Kidney epithelial cell (primary cell): ENCODE measurements at places on chromosomes 5 and 9. TPM values are rescaled to one million over a fixed set of nuclear protein-coding genes. Genes with fewer than 3 reads are reported as not detected.

DNA sequence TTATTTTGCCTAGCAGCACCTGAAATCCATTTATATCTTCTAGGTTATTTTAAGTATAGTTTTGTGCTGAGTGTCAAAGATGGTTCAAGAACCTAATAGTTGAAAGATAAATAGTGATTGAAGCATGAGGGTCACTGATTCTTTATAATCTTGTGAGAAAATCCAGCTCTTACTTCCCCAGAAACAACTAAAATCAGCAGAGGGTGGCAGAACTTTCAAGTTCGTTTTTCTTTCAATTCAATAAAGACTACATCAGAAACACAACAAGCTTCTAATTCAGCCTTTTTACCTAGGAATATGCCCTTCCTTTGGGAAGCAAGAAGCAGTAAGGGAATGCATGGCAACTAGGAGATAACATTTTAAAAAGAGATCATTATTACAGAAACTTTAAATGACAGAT lies 202.6 kb downstream of the KIAA0825 start:
- no peak for DNase-seq

The NME5 gene
- 4.6 and 7.9 TPM in 2 replicates for total RNA-seq

The PPIC gene
- 26.8 and 37.4 TPM in 2 replicates for total RNA-seq

GRCh38 chr5:170383227-170383626 lies 5.9 kb downstream of the KCNMB1 start:
- DNase-seq, result no peak

- no peak for DNase-seq
These were observed 147.2 kb downstream of the PCSK1 start for GRCh38 chr5:96285823-96286222.

DNA sequence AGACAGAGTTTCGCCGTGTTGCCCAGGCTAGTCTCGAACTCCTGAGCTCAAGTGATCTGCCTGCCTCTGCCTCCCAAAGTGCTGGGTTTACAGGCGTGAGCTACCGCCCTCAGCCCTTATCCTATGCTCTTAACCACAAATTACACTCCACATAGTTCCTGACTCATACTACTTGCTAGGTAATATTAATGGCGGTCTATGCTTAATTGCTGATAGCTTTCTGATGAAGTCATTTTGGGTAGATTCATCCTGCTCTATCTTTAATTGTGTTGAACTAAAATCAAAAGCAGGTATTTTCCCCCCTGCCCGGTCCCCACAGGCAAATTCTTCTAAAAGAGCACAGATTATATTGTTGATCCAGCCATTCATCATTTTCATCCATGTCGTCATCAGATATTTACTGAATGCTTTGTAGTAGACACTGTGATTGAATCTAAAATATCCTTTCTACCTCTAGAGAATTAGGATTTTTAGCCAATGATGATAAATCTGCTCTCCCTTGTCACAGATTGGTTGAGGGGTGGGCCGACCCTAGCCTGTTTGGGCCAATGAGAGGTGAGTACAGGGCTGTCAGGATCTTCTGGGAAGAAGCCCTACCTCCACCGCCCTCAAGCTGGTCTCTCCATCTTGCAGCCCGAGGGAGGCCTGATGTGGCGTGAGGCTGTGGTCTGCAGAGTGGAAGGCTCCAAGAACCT lies 144.8 kb downstream of the NR3C1 start:
- DNase-seq, result no peak
